ELF-1 (cell line): ENCODE measurements at places on chromosomes 3 and 15.

DNA sequence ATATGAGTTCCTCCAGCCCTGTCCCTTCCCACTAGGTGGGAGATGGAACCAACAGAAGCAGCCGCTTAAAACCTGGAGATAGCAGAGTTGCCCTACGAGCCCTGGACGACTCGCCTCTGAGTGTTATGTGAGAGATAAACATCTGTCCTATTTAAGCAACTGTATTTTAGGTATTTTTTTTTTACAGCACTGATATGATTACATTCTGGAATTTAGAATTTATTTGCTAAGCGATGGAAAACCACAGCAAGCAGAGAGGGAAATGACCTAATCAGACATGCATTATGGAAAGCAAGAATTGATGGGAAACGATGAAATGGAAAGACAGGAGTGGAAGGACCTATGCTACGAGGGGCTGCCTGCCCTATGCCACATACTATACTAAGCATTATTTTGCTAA is 379.0 kb upstream of the IL12A start:
- DNase-seq = no peak

GRCh38 chr3:151946606-151947005 is 73.2 kb downstream of the SUCNR1 start:
- no peak for DNase-seq

GRCh38 chr3:169213956-169214355 is 449.6 kb downstream of the MECOM start:
- DNase-seq = no peak

DNA sequence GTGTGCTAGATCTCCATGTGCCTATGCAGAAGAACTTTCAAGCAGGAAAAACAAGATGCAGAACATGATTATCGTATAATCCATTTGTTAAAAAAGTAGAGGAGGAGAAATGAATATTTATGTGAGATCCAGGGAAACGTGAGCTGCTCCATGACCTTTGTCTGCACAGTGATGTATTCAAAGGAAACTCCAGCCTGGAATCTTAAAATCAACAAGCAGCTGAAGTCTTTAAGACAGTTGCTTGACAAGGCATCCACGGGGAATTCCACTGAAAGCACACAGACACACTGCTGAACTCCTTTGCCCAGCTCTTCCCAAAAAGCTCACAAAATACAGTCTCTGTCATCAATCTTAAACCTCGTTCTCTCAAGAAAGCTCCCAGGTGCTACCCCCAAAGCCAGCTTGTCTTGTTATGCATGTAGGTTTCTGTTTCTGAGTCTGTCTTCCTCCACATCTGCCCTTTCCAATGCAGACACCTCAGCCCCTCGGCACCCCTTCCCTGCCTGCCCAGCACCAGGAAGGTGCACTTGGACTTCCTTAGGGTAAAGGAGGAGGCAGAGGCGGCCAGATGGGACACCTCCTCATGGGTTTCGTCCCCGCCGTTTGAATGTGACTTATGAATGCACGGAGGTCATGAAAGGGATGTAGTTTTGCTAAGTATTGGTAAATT is 28.7 kb downstream of the LRRK1 start:
- DNase-seq = no peak

DNA sequence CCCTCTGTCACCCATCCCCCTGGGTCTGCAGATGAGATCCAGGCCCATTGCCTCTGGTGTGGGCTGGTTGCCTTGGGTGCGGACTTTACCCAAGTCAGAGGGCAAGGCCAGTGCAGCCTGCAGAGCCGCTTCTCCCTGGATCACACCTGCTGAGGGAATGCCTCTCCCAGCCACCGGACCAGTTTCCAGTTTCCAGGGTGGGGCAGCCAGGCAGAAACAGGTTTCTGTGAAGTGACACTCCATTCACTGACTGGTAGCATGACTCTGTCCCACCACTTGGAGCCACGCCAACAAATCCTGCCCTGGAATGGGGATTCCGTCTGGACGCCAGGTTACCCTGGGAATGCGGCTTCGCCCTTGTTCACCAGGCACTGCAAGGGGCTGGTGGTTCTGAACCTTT is 30.0 kb downstream of the PAQR5 start:
- peak; percentile 13 for DNase-seq

GRCh38 chr3:186519021-186519658 is 25.0 kb downstream of the CRYGS start:
- DNase-seq = no peak

- DNase-seq = no peak
Measured at GRCh38 chr3:176795891-176796290, 401.4 kb downstream of the TBL1XR1 start.

GRCh38 chr15:69369631-69370030 is 44.5 kb upstream of the KIF23 start:
- no peak for DNase-seq

DNA sequence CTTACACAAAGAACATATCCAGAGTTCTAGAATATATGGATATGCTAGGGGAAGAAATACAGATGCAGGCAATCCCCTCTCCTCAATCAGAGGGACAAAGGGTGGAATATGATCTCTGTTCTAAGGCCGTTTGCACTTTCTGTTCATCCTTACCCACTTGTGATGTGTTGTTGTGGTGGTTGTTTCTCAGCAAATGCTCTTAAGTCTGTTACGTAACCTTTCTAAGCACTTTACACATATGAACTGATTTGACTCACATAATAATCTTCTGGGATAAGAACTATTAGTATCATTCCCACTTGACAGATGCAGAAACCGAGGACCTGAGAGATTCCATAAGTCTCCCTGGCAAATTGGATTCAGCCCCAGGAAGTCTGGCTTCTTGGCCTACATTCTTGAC is 40.5 kb downstream of the NGRN start:
- no peak for DNase-seq

GRCh38 chr3:190701096-190701532 is 161.4 kb downstream of the GMNC start:
- peak; percentile 47 for DNase-seq

- no peak for DNase-seq
Measured at GRCh38 chr15:31147456-31147855, 45.9 kb upstream of the TRPM1 start.

DNA sequence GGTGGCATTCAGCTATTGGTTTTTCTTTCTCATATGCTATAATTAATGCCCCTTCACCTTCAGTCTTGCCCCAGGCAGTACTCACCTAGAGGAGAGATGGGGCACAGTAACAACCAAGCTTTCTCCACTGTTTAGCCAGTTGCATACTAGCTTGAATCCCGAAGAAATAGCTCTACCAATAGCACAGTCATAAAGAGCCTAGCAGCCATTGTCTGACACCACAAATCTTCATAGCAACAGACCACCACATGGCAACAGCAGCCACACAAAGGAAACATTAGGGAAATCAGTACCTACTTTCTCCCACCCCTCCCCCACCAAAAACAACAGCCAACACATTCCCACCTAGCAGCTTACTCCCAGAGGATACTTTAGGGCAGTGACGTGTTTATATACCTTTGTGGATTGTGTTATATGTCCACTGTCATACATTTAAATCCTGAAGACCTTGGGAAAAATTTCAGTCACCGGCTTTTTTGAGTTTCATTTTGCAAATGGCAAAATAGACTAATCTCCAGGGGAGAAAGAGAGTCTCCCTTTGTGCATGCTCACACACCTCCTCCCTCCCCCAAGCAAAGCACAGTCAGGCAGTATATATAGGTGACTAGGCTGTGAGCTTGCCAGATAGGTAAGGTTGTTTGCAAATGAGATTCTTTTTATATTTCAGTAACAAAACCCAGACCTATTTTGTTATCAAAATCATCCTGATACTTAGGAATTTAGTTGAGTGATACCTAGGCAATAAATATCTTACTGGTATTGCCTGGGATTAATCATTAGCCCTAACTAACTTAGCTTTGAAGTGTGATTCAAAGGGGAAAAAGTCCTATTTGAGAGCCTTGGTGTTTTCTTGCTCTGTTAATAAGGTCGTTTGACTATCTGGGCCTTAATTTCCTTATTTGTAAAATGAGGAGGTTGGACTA is 140.6 kb downstream of the RBPMS2 start:
- DNase-seq = peak; percentile 89

DNA sequence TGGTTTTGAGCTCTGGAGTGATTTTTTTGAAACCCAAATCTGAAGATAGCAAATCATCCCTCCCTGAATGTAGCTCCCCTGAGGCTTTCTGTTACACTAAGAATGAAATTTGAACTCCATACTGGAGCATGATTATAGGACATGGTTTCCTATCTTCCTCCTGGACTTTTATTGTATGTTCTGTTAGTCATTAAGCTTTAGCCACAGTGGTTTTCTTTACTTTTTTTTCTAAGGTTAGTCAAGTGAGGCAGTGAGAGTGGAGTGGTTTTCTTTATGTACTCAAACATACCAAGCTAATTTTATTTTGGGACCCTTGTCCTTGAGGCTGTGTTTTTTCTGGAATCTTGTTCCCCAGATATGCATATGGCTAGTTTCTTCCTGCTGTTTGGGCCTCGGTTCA is 55.2 kb upstream of the FRMD4B start:
- DNase-seq = no peak

DNA sequence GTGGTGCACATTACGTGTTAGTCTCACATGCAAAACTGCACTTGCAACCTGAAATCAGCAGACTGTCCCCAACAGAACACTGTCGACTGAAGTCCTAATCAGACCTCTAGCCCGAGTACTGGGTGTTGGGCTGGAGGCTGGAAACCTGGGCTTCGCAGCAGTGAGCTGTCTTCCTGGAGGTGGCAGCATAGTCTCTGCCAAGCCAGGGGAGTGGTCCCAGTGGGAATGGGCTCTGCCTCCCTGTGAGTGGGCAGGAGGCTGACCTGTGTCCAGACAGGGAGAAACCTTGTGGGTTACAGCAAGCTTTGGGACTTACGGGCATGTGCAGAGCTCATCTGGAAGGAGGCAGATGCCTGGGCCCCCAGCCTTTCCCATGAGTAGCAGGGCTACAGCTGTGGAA is 38.2 kb upstream of the MYZAP start:
- DNase-seq = no peak

DNA sequence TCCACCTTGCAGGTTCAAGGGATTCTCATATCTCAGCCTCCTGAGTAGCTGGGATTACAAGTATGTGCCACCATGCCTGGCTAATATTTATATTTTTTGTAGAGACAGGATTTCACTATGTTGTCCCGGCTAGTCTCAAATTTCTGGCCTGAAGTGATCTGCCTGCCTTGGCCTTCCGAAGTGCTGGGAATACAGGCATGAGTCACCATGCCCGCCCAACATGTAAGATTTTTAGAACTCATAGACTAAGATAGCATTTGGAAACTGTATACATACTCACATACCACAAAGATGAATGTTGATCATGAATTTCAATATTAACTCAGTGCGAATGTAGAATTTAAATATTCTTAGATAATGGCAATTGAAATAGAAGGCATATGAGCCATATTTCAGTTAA is 718.9 kb downstream of the NLGN1 start:
- DNase-seq = no peak

DNA sequence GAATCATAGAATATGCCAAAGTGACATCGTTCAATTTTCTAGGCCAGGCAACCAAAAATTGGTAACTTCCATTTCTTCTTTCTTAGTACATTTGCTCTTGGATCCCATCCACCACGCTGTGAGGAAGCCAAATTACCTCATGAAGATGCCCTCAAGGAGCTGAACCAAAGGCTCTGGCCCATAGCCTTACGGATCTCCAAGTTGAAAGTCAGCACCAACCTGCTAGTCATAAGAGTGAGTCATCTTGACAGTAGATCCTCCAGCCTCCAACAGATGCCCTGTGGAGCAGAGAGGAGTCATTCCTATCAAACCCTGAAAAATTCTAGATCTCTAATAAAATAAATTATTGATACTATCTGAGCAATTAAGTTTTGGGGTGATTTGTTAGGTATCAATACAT is 322.5 kb upstream of the COL8A1 start:
- no peak for DNase-seq

- no peak for DNase-seq
Measured at GRCh38 chr3:167241048-167241845, 138.8 kb downstream of the ZBBX start.

- no peak for DNase-seq
Measured at GRCh38 chr3:181629029-181629428, 82.7 kb upstream of the SOX2 start.

- no peak for DNase-seq
Measured at GRCh38 chr3:149384167-149384566, 6.7 kb upstream of the TM4SF1 start.

DNA sequence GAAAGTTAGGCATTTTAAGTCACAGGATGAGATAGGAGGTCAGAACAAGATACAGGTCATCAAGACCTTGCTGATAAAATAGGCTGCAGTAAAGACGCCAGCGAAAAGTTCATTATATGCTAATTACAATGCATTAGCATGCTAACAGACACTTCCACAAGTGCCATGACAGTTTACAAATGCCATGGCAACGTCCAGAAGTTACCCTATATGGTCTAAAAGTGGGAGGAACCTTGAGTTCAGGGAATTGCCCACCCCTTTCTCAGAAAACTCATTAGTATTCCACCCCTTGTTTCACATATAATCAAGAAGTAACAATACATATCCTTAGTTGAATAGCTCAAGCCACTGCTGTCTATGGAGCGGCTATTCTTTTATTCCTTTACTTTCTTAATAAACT is 92.7 kb upstream of the PLXND1 start:
- no peak for DNase-seq

DNA sequence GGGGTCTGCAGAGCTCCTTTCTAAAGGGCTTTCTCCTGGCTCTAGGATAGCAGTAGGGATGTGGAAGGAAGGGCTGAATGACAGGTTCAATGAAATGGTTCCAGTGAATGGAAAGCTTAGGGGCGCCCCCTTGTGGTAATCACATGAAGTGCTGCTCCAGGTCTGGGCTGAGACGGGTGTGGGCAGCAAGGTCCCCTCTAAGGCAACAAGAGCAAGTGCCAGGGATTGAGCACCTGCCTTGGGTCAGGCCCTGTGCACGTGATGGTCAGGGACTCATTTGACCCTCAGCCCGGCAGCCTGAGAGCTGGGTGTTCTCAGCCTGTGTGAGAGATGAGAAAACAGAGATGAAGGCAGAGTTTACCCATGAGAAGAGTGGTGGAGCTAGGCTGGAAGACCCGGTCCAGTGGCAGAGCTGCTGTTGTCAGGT is 12.1 kb upstream of the CX3CR1 start:
- peak; percentile 91 for DNase-seq

- peak; percentile 47 for DNase-seq
Measured at GRCh38 chr3:112629425-112629824, 11.5 kb downstream of the CCDC80 start.

DNA sequence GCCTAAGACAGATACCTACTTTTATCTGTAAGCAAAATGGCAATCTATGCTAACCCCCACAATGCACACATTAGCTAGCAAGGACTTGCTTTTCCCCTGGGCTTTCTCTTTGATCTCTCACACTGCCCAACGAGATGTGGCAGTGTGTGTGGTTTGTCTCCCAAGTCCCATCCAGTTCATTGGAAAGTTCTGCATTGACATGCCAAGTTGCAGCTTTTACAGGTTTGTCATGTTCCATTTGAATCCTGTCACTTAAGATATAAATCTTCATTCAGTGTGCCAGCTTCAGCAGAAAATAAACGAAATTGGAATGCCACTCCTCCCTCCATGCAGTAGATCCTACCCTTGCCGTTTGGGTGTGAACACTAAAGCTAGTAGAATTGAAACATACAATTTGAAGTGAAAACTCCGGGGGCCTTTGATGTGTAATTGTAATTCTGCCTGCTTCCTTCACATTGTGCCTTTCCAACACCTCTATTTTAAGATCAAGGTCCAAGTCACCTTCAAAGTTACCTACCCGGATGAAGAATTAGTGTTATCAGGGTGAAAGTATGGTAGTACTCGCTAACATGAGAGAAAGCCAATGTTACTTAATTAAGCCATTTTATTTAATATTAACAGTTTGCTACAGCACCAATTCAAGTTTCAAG is 130.9 kb upstream of the BHLHE40 start:
- no peak for DNase-seq
